ENCODE measurements at places on chromosomes 11 and 22. TPM values are rescaled to one million over a fixed set of nuclear protein-coding genes. Genes with fewer than 3 reads are reported as not detected.
A peak's percentile ranks its signal among the peaks of the same experiment; 100 is the strongest.

DNA sequence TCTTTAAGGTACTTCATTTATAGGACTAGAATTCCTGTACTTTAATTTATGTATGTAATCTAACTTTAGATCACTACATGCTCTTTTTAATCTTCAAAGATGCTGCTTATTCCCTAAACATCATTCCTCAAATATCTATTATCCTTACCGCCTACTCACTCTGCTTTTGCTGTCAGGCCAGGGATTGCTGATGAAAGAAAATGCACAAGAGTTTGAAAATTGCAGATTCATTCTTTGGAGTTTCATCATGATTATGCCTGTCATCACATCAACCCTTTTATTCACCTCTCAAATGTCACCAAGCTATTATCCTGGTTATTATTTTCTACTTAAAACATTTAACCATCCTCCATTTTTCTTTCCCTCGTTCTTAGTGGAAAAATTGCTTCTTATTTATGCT lies 802.7 kb downstream of the METTL15 start:
- no peak for DNase-seq

GRCh38 chr22:29377979-29378378 lies 10.4 kb downstream of the AP1B1 start:
- no peak for DNase-seq

GRCh38 chr11:31815711-31816467 lies 4.8 kb upstream of the PAX6 start:
- DNase-seq: no peak

- DNase-seq: peak; percentile 82
These were observed at the start of gene MTFP1 for GRCh38 chr22:30425616-30426387. TSS of gene MTFP1 (plus strand) at chr22:30425768. CDS start at chr22:30425880, 112 bp downstream.

GRCh38 chr11:67024410-67024809 lies 1.5 kb downstream of the SYT12 start:
- no peak for DNase-seq

DNA sequence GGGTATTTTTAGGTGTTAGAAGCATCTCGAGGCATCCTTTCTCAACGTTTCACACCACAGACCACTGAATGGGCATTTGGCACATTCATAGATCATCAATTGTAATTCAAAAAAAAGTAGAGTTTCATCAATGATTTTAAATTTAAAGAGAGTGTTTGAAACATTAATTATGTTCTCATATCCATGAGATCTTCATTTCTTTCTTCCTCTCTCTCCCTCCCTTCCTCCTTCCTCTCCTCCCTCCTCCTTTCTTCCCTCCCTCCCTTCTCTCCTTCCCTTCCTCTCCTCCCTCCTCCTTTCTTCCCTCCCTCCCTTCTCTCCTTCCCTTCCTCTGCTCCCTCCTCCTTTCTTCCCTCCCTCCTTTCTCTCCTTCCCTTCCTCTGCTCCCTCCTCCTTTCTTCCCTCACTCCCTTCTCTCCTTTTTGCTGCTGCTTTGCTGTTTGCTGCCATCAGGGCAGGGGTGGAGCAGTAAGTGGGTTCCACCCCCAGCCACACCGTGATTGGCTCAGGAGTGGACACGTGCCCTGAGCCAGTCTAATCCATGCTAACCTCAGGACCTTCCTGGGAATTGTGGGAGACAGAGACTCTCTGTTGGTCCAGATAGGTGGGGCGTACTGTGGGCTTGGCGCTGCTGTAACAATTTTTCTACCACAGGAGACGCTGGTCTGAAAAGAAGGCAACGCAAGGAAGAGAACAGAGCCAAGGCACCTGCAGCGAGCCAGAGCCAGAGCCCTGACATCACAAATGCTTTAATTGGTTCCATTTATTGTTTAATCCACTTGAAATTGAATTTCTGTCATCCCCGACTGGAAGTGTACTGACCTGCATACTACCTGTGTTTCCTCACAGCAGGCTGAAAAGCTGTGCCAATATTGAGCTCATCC lies 33.7 kb upstream of the APOBEC3A start:
- DNase-seq: no peak

DNA sequence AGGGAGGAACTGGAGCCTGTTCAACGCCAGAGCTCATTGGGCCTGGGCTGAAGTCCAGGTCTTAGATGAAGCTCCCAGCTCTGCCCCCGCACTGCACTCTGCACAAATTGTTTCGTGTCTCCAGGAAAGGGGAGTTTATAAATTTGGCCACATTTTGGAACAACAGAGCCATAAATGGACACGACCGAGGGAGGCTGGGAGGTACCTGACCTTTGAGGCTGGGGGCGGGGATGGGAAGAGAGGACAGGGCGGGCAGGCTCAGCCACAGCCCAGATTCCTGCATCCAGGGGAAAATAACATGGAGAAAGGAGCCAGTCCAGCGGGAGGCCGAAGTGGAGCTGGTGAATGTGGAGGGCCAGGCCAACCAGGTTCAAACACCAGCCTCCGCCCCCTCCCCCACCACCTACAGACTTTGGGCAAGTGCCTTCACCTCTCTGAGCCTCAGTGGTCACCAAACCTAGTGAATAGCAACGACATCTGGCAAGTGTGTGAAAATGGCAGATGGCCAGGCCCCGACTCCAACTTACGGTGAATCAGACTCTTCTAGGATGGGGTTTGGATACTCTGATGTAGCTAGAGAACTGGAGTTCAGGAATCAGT lies 36.8 kb upstream of the SMTN start:
- DNase-seq: no peak

DNA sequence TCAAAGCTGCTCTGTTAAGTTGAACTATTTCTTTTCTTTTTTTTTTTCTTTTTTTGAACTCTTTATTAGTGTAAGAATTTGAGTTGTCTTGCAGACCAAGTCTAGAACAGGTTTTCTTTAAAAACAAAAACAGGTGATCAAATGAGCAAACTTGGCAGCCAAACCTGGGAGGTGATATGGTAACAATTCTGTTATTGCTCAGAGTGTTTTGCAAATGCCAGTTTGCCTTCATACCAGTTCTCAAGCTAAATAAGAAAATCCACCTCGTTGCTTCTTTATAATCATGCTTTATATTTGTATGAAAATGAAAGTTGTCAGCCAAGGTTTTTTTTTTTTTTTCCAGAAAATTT lies 76.9 kb downstream of the DEPDC5 start:
- no peak for DNase-seq

- no peak for DNase-seq
These were observed 74.4 kb downstream of the WNT11 start for GRCh38 chr11:76131671-76132631.

DNA sequence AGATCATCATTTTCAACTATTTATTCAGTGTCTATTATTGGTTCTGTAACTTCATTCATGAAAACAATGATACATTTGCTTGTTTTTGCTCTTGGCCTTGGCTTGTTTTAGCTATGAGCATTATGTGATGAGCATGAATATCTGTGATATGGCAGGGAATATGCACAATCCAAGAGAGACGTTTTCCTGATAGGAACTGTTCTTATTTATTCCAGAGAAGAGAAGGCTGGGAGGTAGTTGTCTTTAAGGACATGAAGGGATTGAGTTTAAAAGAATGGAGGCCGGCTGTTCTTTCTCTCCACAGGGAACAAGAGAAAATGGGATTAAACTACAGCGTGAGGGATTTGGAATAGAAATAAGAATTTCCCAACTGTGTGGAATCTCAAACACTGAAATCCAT lies 30.3 kb downstream of the BLID start:
- DNase-seq: no peak

PHF21B gene
- total RNA-seq: not detected

PNPLA5 gene
- total RNA-seq: not detected

FAM227A gene
- 0.27 TPM for total RNA-seq

Measured in Right ventricle myocardium inferior (tissue), 1 donor.